ENCODE measurements at places on chromosomes 5 and 9.
A peak's percentile ranks its signal among the peaks of the same experiment; 100 is the strongest.

DNA sequence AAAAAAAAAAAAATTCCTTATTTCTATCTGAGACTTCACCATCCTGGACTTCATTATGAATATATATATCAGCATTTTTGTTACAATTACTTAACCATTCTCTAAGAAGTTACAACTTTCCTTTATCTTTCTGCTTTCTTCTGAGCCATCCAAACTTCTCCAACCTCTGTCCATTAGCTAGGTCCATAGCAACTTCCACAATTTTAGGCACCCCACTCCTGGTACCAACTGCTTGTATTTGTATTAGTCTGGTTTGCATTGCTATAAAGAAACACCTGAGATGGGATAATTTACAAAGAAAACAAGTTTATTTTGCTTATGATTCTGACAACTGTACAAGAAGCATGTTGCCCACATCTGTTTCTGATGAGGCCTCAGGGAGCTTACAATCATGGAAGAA lies 182.1 kb downstream of the CDH9 start:
- DNase-seq: no peak

DNA sequence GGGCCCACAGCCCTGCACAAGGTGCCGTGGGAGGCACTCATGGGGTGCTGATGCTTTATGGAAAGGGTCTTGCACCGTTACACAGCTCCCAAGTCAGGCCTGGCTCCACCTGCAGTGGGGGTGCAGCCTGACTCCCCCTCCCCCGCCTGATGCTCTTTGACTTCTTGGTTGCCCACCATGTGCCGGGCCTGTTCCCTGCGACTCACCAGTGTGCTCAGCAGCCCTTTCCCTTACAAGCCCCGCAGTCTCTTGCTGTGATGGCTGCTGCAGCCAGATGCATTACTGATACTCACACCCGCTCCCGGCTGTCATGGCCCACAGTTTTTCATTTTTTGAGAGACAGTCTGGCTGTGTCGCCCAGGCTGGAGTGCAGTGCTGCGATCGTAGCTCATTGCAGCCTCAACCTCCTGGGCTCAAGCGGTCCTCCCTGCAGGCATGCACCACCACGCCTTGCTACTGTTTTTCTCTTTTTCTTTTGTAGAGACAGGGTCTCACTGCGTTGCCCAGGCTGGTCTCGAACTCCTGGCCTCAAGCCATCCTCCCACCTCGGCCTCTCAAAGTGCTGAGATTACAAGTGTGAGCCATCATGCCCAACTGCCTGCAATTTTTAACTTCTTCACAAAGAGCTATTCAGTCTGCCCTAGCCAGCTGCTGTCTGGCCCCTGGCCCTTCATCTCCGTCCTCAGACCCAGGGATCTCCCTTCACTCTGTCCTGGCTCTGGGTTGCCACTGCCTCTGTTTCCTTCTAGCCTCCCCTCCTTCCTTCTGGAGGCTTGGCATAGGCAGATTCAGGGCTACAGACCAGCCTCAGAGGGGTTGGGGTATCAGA lies 109.5 kb downstream of the RXRA start:
- DNase-seq: no peak

DNA sequence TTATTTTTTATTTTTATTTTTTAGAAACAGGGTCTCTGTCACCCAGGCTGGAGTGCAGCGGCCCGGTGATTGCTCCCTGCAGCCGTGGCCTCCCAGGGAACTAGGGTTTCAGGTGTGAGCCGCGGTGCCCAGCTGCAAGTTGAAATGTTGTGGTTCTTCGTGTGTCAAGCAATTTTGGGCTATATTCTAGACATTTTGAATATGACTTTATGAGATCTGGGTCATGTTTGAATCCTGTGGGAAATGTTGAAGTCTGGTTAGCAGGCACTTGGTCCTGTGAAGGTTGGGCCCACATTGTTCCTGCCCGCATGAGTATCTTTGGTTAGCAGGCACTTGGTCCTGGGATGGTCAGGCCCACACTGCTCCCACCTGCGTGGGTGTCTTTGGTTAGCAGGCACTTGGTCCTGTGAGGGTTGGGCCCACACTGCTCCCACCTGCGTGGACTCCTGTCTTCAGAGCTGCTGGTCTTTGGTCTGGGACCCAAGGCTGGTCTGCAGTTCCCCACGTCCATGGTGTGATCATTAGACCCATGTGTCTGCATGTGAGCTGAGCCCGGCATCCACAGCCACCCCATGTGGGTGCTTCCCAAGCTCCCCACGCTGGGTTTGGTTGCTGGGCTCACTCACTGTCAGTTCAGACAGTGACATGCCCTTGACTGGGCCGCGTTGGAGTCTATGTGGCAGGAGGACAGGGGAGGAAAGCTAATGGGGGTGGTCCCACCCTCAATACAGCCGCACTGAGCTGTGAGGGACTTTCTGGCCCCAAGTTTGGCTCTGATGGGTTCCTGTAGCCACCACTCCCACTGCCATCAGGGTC lies 7.1 kb downstream of the FBXW5 start:
- DNase-seq: peak; percentile 11

DNA sequence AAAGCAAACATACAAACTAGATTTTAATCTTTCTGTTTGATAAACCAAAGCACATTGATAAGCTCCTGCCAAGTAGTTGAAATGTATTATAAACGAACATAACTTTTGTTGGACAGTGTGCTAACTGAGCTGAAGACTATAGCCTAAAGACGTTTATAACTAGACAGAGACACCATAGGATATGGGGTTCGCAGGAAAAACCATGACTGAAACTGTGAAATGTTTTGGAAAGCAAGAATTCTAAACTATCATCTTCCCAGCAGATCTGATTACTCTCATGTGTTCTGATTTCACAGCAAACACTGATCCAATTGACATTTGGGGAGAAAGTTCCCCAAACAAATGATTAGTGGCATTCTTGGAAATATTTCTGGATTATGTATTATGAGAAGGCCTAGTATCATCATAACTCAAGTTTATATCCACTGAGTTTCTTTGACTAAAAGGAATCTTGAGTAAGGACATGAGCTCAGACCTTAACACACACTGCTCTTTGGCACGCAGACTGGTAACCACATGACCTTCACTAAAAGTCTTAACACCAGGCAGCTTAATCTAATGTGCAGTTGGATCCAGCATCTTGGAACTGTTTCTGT lies 375.2 kb downstream of the ZNF608 start:
- DNase-seq: no peak

DNA sequence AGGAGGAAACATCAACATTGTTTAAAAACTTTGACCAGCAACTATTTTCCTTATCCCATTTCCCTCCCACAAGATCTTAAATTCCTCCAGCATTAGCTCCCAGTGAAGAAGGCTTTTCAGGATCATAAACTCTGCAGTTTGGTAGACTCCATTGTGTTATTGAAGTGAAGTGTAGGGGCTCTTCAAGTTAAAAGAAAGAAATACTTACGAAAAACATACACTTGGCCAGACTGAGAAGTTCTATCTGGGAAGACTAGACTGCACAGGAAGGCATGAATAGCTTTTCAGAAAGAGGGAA lies 22.3 kb downstream of the LIFR start:
- no peak for DNase-seq

DNA sequence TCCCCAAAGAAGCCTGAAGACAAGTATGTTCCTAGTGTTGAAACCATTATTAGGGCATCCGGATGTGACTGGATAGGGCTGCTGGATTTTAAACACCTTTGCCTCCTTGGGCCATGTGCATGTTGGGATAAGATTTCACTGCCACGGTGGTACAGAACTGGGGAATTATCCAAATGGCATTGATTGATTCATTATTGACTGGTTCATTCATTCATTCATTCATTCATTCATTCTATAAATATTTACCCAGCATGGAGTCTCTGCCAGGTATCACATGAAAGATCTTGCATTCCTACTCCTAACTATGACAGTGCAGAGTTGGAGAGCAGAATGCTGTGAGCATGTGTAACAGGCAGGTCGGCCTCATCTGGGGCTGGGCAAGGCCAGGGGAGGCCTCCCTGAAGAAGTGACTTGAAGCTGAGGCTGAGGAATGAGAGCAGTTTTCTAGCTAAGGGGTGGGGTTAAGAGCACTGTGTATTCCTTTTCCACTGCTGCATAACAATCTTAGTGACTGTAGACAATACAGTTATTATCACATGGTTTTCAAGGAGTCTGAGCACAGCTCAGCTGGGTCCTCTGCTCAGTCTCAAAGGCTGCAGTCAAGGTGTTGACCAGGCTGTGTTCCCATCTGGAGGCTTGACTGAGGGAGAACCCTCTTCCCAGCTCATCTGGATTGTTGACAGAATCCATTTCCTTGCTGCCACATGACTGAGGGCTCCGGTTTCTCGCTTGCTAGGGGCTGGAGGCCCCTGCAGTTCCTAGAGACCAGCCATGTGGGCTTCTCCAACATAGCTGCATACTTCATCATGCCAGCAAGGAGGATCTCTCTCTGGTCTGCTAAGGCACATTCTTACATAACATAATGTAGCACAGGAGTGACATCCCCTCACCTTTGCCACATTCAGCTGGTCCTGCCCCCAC lies 35.7 kb downstream of the AK8 start:
- no peak for DNase-seq

DNA sequence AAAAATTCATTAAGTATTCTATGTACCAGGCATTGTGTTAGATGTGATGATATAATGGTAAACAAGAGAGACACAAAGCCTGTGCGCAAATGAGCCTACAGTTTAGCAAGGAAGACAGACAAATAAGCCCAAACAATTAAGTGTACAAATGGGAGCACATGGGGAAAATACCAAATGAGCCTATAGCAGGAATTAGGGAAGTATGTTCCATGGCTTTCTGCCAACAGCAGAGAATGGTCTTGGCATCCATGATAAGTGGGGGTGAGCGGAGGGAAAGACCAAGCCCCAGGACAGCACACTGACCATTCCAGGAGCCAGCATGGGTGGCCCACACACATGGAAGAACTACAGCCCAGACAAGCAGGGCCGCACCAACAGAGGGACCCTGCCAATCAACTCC lies 369.7 kb downstream of the DEPDC1B start:
- DNase-seq: no peak

- no peak for DNase-seq
Measured at GRCh38 chr9:74953235-74953751, 581 bp upstream of the C9orf40 start.

DNA sequence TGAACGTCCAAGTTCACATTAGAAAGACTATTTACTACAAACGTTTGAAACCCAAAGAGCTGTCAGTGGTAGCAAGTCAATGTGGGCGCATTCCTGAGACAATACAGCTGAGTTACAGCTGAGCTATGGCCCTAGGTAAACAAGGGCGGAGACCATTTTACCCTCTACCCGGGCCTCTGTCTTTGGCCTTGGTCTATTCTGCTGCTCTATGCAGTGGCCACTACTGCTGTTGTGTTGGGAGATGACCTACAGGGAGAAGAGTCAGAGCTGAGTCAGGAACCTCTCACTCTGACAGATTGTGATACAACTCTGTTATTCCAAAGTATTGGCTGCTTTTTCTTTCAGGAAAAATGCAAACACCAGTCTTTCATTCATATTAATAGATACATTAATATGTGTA lies 700.6 kb downstream of the SEMA5A start:
- no peak for DNase-seq

DNA sequence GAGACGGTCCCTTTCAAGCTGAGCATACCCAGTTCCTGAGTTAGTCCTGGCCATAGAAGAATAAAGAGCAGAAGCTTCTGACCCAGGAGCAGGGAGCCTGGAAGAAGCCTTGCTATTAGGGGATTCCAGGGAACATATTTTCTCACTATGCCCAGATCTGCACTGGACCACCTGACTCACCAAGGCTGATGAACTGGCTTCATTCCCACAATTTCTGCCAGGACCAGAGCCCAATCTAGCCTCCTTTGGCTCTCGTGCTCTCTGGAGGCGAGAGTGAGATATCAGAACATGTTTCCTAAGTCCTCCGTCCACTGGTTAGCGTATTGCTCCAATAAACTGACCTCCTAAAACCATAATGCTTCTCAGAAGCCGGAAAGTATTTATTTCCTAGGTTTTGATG lies 9.9 kb downstream of the GABBR2 start:
- DNase-seq: no peak

DNA sequence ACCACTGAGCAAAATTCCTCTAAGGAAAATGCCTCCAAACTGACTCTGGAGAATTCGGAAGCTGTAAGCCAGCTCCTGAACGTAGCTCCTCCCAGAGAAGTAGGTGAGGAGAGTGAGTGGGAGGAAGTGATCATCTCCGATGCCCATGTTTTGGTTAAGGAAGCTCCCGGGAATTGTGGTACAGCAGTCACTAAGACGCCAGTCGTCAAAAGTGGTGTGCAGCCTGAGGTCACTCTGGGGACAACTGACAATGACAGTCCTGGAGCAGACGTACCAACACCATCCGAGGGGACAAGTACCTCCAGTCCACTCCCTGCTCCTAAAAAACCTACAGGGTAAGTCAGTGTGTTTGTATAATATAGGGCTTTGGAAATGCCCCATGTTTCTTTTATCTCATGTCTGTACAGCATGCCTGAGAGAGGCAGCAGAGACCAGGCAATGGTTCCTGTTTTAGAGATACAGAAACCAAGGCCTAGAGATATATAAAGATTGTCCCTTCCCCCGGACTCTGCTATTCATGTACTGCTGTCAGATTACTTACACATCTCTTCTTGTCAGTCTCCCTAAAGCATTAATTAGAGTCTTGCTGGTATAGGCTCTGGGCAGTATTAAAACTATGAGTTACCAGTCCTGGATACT lies 23.9 kb downstream of the HMGXB3 start:
- no peak for DNase-seq

DNA sequence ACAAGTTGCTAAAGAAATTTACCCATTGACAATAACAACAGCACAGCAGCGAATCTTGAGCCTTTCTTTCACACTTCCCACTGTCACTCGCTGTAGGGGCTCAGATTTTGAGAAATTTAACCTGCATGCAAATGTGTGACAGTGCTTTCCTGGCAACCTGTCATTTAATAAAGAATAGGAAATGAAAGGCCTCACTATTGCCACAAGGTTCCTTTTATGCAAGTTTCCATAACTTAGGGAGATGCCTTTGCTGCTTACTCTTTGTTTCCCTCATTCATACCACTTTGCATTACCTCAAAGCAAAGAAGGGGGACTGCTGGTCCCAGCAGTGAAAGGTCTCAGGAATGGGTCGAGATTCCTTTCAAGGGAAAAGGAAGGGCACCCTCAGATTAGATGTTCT lies 49.5 kb downstream of the PTCD2 start:
- no peak for DNase-seq

- DNase-seq: peak; percentile 20
Measured at GRCh38 chr5:149358294-149358651, 427 bp downstream of the PCYOX1L start.

DNA sequence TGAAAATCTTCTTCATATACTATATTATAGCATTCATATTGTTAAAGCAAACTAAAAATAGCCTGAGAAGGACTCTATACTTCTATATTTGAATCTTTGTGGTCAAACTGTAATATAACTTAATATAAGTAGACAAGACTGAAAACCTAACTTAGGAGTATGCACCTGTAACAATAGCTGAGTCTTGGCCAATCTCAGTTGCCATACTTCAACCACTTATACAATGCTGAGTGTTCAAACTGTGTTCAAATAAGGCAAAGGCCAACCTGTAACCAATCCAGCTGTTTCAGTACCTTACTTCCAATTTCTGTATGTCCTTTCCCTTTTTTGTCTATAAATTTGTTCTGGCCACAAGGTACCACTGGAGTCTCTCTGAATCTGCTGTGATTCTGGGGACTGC lies 1360.8 kb upstream of the CDH9 start:
- DNase-seq: no peak

GRCh38 chr9:74662674-74663073 lies 165.5 kb downstream of the RORB start:
- DNase-seq: no peak

Data from activated naive CD4-positive, alpha-beta T cell treated with anti-CD3 and anti-CD28 coated beads, Interleukin-2, amount 50 U/mL, for 16 hours (primary cell).